CD4-positive, alpha-beta T cell treated with Interleukin-6 at 100 ng/mL for 8 hours (primary cell): ENCODE measurements at places on chromosomes 4 and X.
A peak's percentile ranks its signal among the peaks of the same experiment; 100 is the strongest.

DNA sequence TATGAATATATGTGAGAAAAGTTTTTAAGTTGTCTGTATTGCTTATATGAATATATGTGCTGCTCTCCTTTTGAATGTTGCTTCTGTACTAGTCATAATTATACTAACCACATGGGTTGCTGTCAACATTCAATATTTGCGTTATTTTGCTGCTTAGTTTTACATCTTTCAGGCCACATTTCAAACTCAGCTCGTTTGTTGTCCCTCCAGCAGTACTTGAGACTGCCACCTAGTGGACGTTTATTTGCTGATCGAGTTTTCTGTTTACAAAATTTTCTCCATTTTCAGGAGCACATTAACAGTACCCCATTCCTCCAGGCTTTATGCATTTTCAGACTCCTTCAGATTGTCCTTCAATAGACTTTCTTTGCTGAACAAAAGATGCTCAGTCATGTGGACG, 75.8 kb downstream of the NUDT11 start:
- peak; percentile 49 for DNase-seq

GRCh38 chrX:135520022-135520552, 373 bp upstream of the INTS6L start:
- no peak for DNase-seq

DNA sequence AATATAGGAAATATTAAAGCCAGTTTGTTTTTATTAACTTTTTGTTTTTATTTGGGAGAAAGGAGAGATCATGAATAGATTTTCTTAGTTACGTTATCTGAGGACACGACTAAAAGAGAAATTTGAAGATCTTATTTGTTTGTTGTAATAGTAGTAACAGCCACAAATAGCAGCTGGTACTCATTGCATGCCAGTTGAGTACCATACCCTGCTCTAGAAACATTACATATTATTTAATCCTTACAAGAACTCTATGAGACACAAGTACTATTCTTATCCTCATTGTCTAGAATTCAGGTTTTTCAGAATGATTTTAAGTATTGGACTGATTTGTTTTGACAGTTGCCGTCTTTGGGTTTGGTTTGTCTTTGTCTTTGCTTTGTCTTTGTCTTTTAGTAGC, 31.8 kb downstream of the USP53 start:
- DNase-seq: no peak

DNA sequence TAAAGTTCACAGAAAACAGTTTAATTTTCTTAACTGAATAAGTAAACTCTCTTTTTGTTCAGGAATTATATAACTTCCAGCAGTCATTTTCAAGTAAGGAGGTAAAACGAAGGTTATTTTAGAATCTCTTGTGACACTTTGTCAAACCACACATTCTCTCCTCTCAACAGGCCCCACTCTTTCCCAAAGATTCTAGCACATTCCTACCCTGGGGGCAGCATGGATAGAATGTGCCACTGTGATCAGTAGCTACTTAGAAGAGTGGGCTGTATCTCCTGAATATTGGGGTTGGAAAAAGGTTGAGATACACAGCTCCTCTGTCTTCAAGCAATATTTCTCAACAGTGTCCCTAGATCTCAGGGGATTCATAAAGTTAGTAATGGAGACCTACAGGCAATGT, 157.6 kb downstream of the EMCN start:
- DNase-seq: no peak

- DNase-seq: no peak
Measured at GRCh38 chrX:10707773-10708172, 87.4 kb upstream of the MID1 start.

GRCh38 chr4:111838406-111838930, 306.8 kb upstream of the FAM241A start:
- DNase-seq: no peak

GRCh38 chr4:24328711-24329110, 255.6 kb downstream of the DHX15 start:
- no peak for DNase-seq

- DNase-seq: no peak
Measured at GRCh38 chr4:123876671-123877101, 480.1 kb downstream of the SPRY1 start.

- no peak for DNase-seq
Measured at GRCh38 chrX:11540532-11541377, 125.0 kb downstream of the ARHGAP6 start.

- DNase-seq: no peak
Measured at GRCh38 chr4:10733481-10734062, 49.0 kb upstream of the CLNK start.

DNA sequence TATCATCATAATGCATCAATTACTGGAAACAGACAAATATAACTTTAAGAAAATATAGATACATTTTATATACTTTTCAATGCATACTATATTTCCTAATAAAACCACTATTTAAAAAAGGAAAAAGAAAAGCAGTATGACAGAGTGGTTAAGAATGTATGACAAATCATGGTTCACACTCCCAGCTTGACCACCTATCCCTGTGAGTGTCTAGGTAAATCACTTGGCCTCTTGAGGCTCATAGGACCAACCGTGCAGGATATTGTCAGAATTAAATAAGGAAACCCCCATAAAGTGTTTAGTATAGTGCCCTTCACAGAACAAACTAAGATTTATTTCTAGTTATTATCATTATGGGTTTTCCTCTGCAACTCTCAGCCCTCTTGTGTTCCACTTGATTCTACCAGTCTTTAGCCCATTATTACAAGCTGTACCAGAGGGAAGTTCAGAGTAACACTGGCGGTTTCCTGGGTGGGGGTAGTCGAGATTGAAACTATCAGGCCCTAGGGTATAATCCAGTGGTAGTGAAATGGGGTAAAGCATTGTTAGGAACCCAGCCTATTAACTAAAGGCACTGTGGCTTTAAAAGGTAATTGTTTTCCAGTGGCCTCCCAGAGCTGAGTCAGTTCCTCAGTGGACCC, 55.5 kb upstream of the PAK3 start:
- DNase-seq: no peak

GRCh38 chr4:101332424-101332823, 14.9 kb downstream of the PPP3CA start:
- DNase-seq: no peak

DNA sequence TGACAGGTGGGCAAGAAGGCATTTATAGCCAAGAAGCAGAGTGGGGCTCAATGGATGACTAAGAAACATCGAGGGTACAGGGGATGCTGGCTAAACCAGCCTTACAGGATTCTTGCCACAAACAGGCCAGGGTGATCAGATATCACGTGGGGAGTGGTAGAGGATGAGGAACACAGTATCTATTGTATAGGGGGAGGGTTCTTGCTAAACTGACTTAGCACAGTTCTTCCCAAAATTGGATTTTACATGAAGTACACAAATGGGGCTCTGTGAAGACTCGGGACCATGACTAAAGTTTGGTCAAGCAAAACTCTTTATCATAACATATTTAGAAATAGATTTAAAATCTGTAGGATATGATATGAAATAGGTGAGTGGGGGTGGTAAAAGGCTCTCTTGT, 144.0 kb upstream of the ATOH1 start:
- DNase-seq: no peak

GRCh38 chrX:126485409-126485808, 67.2 kb downstream of the DCAF12L1 start:
- no peak for DNase-seq

DNA sequence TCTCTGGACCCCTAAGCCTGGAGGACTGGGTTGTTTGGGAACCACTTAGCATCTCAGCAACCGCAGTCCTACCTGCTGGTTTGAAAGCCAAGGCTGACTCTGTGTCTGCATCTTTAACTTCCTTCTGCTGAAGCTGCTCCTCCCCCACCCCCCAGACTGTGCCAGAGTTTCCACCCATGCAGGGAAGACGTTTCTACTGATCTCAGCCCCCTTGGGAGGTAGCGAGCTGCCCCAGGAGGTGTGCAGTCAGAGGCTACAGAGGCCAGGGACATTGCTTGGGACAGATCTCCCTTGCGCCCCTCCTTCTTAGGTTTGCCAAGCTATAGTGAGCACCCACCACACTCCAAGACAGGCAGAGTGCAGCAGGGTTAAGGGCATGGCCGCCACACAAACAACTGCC, 4.7 kb upstream of the FATE1 start:
- DNase-seq: no peak

DNA sequence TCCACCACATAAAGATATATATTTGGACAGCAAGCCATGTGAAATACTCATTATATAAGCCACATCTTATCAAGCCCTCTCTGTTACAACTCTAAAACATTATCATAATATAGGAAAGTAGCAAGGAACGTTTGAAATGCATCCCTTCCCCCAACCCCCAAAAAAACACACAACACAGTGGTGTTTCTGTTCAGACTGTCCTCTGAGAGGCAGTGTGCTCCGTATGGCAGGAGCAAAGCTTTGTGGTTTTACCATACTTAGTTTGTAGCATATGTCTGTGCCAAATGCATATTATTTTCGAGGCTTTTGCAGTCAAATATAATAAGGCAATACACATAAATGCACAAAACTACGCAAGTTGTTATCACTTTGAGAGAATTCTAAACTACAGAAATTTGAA, 194.2 kb downstream of the RAPGEF2 start:
- DNase-seq: no peak

GRCh38 chr4:99690990-99691389, 33.4 kb upstream of the C4orf54 start:
- no peak for DNase-seq

DNA sequence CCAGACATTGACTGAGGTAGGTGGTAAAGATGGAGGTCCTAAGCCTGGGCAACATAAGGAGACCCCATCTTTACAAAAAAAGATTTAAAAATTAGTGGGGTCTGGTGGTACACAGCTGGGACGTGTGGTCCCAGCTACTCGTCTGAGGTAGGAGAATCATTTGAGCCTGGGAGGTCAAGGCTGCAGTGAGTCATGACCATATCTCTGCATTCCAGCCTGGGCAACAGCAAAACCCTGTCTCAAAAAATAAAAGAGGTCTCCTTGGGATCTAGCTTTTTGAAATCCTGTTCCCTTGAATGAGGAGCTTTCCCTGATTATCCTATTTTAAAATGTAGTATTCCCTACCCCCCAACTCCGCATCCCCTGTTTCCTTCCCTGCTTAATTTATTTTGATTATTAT, 78.7 kb upstream of the OGT start:
- DNase-seq: no peak

- no peak for DNase-seq
Measured at GRCh38 chr4:82864336-82864979, 26.5 kb downstream of the SEC31A start.

DNA sequence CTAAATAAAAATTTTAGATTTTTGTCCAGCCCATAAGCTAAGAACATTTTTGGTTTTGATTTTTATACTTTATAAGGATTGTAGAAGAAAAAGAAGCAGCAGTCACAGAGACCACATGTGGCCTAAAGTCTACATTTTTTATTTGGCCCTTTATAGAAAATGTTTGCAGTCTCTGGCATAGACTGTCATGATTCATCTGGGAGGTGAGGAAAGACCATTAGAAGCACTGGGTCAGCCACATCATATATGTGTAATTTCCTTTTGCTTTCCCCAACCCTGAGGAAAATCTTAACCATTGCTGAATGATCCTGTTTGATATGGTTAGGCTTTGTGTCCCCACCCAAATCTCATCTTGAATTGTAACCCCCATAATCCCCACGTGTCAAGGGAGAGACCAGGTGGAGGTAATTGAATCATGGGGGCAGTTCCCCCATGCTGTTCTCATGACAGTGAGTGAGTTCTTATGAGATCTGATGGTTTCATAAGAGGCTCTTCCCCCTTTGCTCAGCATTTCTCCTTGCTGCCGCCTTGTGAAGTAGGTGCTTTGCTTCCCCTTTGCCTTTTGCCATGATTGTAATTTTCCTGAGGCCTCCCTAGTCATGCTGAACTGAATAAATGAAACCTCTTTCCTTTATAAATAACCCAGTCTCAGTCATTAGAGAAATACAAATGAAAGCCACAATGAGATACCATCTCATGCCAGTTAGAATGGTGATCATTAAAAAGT, 12.1 kb upstream of the COPS4 start:
- no peak for DNase-seq

DNA sequence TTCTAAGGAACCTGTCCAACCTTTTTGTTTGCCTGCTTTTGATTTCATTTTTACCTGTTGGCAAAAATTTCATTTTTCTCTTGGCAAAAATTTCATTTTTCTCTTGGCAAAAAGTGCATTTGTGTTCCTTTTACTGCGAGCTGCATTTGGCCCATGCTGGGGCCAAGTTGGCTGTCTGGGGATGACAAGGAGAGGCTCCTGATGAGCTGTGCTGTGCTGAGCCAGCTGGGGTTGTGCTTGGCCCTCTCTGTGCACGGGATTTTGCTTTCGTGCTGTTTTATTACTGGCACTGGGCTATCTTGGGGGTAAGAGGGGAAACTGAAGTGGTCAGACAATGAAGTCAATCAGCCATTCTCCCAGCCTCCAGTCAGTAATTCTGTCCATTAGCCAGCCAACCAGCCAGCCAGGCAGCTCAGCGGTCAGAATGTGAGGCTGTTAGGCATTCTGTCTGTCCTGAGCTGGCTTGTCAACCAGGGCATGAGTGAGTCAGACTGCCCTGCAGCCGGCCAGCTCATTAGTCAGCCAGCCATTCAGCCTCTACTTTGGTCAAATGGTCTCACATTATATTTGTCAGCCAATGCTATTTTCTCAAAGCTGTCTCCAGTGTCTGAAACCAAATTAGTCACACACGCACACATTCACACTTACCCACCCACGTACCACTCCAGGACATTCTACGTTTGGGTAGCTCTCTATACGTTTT, 56.9 kb upstream of the PRPS1 start:
- no peak for DNase-seq

DNA sequence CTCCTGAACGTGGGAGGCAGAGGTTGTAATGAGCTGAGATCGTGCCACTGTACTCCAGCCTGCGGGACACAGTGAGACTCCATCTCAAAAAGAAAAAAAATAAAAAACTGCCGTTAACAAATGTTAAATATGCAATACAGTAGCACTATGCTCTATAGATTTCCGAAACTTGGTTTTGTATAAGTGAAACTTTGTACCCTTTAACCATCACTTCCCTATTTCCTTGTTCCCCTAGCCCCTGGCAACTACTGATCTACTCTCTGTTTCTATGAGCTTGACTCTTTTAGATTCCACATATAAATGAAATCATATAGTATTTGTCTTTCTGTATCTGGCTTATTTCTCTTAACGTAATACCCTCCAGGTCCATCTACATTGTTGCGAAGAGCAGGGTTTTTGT, 74.1 kb downstream of the TAB3 start:
- DNase-seq: no peak

DNA sequence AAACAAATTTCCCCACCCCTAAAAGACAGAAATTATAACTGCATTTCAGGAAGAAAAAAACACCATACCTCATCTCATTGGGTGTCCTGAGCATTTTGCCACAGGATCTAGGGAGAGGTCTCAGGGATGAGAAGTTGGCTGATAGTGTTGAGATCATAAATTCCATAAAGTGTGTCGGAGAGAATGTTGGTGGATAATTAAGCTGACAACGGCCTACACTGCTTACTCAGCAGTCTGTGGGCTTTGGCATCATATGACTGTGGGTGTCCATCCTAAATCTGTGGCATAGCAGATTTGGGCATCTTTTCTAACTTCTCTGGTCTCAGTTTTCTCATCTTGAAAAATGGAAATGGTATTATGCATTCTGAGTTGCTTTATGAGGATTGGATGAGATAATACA, 12.3 kb downstream of the CENPVL3 start:
- no peak for DNase-seq

- no peak for DNase-seq
Measured at GRCh38 chrX:6856471-6856870, 291.0 kb upstream of the STS start.

GRCh38 chr4:88690355-88690754, 7.3 kb downstream of the NAP1L5 start:
- DNase-seq: no peak

- no peak for DNase-seq
Measured at GRCh38 chr4:123786920-123787319, 390.3 kb downstream of the SPRY1 start.

- no peak for DNase-seq
Measured at GRCh38 chr4:94115687-94116086, 92.0 kb upstream of the SMARCAD1 start.
